ENCODE measurements at places on chromosomes 13 and 19.

- DNase-seq: no peak
Measured at GRCh38 chr19:51830274-51830673, 35.3 kb downstream of the FPR3 start.

DNA sequence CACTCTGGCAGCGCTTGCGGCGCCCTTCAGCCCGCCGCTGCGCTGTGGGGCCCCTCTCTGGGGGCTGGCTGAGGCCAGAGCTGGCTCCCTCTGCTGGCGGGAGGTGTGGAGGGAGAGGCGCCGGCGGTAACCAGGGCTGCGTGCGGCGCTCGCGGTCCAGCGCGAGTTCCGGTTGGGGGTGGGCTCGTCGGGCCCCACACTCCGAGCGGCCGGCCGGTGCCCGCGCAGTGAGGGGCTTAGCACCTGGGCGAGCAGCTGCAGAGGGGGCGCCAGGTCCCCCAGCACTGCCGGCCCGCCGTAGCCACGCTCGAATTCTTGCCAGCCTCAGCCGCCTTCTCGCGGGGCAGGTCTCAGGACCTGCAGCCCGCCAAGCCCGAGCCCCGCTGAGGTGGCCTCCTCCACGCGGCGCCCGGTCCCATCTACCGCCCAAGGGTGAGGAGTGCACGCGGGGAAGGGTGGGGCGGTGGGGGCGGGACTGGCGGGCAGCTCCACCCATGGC is 879.0 kb upstream of the SLITRK5 start:
- no peak for DNase-seq

GRCh38 chr13:26053418-26053980 is 1.7 kb upstream of the SHISA2 start:
- DNase-seq: no peak

DNA sequence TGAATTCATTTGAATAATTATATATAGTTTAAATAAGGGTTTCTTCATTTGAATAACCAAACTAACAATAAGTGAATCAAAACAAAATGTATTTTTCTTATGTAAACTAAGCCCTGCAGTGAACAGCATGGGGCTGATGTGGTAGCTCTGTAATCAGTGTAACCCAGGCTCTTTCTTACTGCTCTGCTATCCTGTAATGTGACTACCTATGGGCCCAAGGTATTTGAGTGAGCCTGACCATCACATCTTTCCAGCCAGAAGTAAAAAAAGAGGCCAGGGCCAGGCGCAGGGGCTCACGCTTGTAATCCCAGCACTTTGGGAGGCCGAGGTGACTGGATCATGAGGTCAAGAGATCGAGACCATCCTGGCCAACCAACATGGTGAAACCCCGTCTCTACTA is 494.6 kb downstream of the DCT start:
- no peak for DNase-seq

DNA sequence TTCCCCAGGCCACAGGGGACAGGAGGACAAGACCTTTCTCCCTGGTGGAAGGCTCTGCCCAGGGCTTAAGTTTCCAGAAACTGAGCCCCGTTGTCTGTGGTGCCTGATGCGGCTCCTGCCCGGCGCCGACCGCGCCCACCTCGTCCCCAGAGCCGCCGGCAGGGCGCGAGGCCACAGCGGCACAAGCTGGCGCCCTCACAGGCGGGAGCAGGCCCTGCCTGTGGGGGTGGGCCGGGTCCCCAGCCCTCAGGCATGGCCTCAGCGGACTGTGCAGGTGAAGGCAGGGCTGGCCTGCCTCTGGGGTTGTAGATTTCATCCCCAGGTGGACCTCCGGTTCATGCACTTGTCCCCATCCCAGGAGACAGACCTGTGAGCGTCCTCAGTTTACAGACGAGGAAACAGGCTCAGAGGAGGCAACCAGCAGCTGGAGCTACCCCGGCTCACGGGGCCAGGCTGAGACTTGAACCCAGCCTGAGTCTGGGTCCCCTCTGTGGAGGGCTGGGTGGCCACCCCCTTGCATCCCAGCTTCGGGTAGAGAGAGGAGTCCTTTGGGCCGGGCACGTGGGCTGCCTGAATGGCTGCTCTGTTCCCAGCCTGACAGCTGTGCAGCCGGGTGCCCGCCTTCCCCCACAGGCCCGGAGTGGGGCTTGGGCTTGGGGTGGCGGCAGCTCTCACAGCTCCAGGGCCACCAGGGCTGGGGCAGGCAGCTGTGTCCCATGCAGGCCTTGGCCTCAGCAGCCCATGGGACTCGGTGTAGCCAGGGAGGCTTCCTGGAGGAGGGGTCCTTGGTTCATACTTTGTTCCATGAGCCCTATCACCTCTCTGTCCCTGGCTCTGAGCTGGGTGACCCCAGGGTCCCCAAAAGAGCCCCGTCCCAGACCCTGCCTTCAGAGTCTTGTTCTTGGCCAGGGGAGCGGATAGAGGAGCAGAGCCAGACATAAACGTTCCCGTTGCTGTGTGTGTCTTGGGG is 26.8 kb downstream of the PIAS4 start:
- DNase-seq: no peak

DNA sequence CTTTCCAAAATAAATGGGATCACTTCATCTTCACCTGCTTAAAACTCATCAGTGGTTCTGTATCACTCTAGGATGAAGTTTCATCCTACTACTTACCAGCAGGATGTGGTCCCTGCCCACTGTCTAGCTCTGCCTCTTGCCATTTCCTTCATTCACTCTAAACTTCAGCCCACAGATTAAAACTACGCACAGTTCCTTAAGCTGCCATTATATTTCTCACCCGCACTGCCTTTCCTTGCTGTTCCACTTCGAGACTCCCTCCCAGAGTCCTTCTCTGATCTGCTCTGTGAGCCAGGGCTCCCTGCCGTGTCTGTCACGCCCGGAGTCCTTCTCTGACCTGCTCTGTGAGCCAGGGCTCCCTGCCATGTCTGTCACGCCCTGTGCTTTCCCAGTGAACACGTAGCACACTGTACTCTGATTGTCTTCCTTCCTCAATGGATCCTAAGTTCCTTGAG is 52.0 kb upstream of the NPAS1 start:
- DNase-seq: no peak

DNA sequence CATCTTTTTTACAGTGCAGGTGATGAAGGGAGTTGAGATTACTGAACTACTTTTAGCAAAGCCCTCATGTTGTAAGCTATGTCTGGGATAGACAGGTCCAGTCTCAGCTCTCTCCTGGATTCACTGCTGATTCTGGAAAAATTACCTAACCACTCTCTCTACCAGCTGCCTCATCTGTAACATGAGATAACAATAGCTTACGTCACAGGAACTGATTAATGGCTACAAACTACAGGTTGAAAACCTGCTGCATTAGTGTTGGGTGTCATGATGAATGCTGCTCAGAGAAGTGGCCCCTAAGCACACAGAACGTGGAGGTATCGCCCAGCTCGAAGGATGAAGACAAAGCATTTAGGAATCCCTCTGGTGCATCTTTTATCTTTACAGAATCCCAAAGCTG is 277.8 kb downstream of the ABCC4 start:
- no peak for DNase-seq

GRCh38 chr13:95793781-95794180 is 116.8 kb downstream of the DNAJC3 start:
- DNase-seq: no peak

- DNase-seq: peak; percentile 66
Measured at GRCh38 chr13:24083722-24084421, 76.6 kb upstream of the SPATA13 start.

DNA sequence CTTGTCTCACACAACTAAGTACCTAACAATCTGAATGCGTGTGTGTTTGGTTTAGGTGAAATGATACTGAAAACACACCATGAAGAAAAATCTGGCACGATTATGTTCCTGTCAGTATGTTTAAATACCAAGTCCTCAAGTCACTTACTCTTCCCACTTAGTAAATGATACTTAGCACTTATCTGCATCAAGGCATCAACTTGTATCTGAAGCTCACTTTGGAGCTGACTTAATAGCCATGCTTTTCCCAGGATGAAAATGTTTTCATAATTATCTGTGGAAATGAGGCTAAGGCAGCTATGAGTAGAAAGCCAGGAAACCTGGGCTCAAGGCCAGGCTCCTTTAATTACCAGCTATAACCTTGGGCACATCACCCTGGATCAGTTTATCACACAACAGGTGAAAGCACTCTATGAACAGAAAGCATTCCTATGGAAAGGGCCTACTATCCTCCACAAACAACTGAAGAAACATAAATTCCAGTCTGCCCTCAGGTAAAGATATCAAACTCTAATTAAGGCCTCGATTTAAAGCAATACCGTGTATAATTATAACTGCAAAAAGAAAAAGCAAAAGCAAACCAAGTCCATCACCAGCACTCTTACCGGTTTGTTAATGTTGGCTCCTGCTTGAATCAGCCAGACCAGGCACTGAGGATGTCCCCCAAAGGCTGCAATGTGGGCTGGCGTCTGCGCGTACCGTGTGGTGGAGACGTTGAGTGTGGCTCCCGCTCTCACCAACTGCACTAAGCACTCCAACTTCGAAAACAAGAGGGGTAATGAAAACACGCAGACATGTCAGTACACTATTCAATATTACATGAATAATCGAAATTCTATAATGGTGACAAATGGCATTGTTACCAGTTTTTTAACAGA is 4.6 kb downstream of the ANKRD10 start:
- no peak for DNase-seq

GRCh38 chr13:82963226-82964099 is 918.8 kb downstream of the SLITRK1 start:
- no peak for DNase-seq

DNA sequence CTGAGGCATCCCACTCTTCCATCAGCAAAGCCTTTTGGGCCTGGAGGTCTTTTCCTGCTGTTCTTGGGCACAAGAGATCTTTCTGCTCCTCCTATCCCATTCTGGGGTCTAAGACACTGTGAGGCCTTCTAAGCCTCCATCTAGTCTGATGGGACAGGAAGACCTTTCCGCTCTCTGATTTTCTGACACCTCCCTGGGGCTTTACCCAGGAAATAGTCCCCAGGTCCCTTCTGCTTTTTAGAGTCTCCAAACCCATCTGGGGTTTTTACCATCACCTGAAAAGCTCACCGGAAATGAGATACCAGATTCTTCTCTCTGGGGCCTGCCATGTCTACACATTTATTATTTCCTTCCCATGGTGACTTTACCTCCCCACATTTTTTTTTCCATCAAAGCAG is 21.1 kb downstream of the CLEC17A start:
- no peak for DNase-seq

DNA sequence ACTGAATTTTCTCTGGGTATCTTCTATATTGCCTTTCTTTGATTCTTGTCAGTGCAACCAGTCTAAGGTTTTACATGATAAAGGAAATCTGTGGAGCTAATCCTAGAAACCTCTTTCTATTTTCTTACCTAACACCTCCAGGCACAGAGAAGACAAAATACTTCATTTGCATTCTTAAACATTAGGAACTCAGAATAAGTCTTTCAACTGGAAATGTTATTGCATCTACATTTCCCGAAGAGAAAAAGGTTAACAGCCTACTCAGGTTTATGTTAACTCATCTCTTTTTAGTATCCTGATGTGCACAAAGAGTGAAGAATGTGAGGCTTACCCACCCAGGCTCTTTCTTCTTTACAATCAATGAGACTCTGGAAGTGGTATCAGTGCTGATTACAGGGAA is 106.7 kb downstream of the PCCA start:
- DNase-seq: no peak

DNA sequence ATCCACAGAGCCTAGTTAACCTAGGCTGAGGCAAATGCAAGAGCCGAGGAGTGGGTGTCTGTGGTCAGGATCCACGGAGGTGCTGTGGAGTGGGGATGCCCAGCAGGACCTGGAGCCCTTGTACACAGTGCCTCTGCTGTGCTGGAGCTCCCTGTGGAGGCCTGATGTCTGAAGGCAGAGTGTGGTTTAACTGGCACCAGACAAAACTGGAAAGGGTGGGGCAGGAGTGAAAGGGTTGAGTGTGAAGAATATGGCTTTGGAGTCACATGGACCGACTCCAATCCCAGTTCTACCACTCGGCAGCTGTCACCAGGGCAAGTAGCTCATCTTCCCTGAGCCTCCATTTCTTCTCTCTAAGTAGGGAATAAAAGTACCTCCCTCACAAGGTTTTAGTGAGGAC is 60.3 kb upstream of the GPR12 start:
- no peak for DNase-seq

DNA sequence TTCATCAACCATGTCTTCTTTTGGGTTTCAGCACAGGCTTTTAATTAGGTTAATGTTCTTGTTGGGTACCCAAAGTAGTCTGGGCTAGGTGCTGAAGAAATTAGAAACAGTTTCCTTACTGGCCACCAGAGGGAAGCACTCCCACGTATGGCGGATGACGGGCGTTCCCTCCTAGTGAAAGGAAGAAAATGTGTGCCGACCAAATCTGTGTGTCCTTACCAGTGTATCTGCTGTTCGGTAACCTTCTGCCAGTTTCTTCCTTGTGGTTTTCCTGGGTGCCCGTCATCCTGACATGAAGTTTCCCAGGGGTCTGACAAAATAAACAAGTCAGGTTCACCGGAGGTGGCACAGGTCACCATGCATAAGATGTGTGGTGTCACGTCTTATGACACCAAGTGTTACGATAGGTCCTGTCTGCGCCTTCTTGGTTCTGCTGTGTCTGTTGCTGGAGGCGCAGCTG is 6.0 kb upstream of the WDR88 start:
- peak; percentile 77 for DNase-seq

All from astrocyte of the hippocampus (primary cell).